Aorta (tissue), 5 donors: ENCODE measurements at places on chromosomes 5 and 9.

DNA sequence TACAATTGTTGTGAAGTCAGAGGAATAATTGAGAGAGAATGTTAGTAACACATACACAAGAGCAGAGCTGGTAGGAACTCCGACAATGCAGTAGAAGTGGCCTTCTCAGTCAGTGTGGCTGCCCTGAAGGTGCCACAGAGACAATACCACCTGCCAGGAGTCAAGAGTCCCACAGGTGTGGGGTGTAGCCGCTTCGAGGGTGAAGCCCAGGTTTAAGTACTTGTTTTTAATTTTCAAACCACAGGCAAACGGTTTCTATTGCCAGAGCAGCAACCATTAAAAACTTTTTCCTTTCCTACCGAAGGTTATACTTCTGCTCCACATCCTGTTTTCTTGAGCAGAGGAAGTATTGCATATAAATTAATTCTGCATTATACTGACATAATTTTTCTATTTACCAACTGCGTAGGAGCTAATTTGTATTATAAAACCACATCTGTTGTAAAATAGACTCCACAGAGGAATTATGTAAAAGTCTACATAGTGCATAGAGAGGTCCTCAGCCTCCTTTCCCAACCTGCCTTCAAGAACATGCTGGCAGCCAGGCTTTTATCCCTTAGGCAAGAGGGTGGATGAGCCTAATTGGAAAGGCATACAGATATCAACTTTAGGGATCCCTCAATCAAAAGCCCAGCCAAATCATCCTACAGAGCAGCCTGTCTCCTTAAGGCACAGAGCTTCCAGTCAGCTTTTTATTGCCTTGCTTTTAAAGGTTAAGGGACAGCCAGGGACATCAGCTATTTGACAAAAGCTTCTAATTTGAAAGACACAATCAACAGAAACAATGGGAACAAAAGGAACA lies 12.9 kb upstream of the ACTBL2 start:
- no peak for DNase-seq

DNA sequence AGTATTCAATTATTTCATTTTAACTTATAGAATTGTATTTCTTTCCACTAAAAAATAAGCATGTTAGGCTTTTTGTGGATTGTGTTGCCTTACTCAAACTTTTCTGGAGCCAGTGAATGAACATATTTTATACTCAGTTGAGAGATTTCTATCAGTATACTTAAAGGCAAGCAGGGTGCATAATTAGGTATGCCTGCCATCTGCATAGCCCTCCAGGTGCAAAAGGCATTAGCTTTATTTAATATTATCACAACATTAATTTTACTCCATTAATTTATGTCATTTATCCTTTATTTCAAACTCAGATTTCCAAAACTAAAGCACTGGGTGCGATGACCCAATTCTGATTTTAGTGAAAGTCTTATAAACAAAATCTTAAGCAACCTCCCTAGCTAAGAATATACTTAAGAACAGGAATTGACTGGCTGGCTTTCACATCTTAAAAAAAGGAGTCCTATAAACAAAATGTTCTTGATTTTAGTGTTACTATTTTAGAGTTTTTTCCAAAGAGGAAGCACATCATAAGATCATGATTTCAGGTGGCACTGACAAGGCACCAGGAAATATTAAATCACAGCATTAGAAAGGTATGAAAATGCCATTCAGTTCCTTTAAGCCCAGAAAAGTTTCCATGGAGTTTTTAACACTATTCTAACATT lies 178.4 kb downstream of the MPDZ start:
- no peak for DNase-seq

DNA sequence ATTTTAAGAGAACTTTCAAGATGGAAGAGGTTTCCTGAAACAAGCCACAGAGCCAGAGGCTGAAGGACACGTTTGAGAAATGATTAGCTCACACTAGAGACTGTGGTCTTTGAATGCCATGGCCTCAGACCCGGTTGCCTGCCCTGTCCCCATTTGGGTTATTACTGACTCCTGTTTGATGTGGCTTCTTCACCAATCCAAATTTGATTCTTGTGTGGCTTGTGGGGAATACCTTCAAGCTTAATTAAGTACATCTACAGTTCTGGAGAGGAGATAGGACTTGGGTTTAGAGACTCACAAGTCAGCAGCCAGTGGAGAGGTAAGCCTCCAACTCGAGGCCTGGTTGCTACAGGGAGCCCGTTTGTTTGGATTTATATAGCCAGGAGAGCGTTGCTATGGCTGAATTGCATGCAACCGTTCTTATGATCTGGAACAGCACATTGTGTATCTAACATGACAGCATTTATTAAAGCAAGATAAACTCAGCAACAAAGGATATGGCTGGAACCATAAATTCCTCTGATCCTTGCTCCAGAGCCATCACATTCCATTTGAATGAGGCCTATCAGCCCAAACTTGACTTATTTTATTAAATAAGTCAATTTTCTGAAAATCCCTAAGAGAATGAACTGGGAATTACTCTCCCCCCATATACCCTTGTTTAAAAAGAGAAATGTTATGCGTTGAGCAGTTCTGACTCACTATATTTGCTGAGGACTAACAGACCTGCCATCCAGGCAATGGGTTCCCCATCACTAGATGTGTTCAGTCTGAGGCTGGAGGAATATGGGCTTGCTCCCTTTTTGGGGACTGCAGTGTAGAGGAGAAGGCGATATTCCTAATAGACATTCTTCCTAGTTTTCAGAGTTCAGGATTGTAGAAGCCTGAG lies 88.4 kb upstream of the TNFSF8 start:
- DNase-seq: no peak

DNA sequence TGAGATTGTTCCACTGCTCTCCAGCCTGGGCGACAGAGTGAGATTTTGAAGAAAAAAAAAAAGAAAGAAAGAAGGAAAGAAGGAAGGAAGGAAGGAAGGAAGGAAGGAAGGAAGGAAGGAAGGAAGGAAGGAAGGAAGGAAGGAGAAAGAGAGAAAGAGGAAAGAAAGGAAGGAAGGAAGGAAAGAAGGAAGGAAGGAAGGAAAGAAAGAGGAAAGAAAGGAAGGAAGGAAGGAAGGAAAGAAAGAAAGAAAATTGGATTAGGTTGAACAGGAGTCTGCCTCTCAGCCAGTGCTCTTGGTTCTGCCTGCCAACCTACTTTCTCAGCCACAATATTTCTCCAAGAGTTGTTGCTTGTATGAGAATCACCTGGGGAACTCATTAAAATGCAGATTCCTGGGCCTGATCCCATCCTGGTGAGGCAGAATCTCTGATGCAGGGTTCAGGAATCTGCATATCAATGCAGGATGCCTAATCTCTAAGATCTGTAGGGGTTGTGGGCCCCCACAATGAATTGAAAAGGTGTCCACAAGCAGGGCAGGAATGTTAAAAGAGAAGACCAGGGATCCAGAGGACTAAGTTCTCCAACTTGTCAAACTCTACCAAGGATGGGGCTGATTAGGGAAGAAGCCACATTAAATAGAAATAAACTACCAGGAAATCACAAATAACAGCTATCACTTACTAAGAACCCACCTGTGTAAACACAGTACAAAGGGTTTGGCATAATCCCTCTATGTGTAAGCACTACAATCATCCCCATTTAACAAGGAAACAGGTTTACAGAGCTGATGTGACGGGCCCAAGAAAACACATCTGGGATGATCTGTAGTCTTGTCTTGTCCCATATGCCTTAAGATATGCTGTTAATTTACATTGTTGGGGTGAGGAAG lies 23.4 kb upstream of the GALNT10 start:
- no peak for DNase-seq

GRCh38 chr5:2802693-2803365 lies 51.4 kb upstream of the IRX2 start:
- DNase-seq: no peak

DNA sequence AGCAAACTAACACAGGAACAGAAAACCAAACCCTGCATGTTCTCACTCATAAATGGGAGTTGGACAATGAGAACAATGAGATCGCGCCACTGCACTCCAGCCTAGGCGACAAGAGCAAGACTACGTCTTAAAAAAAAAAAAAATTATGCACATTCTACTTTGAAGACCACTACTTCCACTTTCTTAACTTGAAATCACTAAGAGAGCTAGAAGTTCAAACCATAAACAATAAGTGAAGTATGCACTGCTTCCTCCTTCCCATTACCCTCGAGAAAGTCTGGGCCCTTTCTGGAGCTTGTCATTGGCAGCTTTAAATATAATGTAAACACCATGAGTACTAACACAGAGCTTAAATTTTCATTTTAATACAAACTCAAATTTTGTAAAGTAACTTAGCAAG lies 94.9 kb downstream of the TLE1 start:
- no peak for DNase-seq
